ENCODE measurements at places on chromosomes 2 and 18.

DNA sequence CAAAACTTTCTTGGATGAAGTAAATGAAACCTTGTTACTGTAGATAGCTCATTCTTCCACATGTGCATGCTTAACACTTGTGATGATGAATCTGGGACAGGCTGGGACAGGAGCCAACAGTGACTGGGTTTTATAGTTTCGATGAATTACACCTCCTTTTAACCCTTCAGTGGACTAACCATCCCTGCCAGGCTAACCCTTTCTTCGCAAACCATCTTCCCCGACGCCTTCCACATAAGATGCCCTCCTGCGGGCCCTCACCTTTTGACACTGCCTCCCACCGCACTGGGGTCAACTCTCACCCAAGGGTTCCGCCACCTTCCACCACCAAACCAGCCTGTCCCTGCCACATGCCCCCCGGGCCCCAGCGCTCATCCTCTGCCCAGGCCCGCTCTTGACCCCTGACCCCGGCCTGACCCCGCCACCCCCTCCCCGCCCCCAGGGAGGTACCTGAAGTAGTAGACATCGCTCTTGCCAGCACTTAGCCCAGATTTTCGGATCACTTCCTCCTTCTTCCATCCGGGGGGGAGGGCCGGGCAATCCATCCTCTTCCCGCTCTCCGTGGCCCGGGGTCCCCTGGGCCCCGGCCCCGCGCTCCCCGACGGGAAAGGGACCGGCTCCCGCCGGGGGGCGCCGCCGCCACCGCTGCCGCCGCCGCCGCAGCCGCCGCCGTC, 764 bp downstream of the MBD2 start:
- DNase-seq, result peak; percentile 20

DNA sequence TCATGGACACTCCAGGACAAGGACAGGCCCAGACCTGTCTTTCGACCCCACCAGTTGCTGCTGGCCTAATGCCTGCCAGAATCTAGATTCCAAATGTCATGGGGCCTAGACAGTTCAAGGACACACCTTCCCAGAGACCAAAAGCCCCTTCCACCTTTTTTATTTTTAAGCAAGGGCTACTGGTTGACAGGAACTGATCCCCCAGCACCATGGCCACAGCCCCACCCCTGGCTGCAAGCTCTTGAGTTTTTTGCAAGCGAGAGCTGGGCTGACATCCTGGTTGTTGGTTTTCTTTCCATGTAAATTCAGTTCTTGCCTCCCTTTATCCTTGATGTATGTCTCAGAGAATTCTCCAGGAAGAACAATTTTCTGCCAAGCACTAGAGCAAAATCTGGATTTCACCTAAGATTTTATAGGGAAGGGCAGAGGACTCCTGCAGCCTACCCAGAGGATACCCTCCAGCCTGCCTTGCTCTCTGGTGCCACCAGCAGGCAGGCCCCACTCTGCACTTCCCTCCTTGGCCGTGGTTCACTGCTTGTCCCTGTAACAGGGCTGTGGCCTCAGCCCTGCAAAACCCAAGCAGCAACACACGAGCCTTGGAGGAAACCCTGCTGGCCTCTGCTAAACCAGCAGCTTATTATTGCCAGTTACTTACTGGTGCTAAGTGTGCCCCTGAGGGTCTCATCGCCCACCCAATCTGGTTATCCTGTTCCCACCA, 97.7 kb downstream of the TWIST2 start:
- no peak for DNase-seq

- no peak for DNase-seq
Measured at GRCh38 chr2:48444404-48444803, 85.5 kb upstream of the STON1 start.

GRCh38 chr2:209389171-209389618, 34.7 kb upstream of the MAP2 start:
- no peak for DNase-seq

- peak; percentile 41 for DNase-seq
Measured at GRCh38 chr18:35289727-35290093, 319 bp downstream of the ZSCAN30 start.

GRCh38 chr2:155310589-155310988, 612.1 kb downstream of the KCNJ3 start:
- no peak for DNase-seq

DNA sequence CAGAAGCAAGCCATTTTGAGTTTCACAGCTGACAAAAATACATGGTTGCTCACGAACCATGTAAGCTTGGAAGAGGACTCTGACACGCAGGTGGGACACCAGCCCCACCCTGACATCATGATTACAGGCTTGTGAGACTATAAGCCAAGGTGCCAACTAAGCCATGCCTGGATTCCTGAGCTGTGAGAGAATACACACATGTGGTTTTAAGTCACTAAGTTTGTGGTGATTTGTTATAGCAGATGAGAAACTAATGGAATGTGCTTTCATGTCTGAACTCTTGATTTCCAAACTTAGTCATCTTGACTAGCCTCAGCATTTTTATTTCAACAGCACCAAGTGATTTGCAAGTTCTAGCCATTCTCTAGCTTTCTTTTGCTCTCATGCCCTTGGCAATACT, 676.1 kb upstream of the CELF4 start:
- no peak for DNase-seq

GRCh38 chr2:101267671-101268656, 15.3 kb downstream of the CNOT11 start:
- no peak for DNase-seq

DNA sequence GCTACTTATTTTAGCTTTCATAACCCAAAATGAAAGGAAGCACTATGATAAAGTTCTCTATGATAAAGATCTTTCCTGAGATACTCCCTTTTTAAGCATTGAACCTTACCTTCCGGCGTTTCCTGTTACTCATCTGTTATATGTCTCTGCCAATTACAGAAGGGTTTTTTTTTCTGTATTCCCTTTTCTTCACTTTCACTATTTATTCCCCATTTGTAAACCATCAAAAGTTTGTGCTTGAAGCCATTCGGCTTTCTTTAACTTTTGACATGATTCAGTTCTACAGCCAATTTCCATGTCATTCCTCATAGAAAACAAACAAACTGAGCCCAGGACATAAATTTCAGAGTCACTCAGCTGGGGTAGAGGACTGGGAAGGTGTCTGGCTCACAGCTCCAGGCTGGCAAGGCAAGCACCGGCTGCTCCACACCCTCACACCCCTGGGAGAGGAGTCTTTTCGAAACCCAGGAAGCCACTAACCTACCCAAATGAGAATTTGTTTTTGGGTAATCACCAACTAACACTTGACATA, 429.4 kb upstream of the TRIB2 start:
- DNase-seq, result no peak

DNA sequence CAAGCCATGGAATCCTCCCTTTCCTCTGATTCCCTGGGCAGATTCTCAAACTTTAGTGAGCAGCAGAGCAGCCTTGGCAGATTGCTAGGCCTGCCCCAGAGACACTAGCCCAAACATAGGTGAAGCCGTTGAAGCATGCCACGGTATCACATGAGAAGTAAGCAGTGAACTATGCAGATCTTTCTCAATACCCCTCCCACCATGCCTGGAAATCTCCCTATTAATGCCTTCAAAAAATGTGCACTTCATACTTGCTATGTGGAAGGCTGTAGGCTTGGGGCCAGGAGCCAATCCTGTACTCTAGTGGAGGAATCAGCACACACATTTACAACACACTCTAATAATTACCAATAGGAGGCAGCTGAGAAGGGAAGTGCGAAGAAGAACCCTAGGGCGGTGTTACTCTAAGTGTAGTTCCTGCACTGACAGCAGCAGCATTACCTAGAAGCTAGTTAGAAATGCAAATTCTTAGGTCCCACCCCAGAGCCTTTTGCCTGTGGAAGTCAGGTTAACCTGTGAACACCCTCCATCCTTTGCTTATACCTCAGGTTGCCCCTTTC, 305.1 kb upstream of the SPRED2 start:
- DNase-seq, result no peak

GRCh38 chr18:58186258-58186948, 142.4 kb downstream of the NEDD4L start:
- no peak for DNase-seq

DNA sequence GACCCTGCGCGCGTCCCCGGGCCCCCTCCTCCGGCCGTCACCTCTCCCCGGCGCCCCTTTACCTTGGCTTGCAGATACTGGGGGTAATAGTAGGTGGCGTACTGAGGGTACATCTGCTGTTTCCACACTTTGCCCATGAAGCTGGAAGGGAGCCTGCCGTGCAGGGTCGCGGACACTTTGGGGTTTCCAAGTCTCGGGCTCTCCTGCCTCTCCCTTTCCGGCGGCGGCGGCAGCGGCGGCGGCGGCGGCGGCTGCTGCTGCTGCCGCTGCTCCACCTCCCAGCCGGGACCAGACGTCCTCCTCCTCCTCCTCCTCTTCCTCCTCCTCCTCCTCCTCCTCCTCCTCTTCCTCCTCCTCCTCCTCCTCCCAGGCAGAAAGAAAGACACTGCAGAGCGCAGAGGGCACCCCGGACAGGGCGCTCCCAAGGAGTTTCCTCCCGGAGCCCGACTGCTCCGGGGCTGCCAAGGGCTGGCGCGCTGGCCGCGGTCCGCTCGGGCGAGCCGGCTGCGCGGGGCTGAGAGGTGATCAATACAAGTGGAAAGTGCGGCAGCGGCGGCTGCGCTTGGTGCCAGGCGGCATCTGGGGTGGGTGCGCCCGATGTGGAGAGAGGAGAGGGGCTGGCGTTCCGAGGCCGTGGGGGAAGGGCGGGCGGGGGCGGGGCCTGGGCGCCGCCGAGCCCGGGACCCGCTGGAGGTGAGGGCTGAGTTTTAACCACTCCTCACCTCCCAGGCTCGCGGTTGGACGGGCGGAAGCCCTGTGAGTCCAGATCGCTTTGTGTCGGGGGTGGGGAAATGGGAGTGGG, at the start of gene RBMS1:
TSS of gene RBMS1 (minus strand) at position 581 of the 802 bp plus-strand sequence. CDS start at position 137, 444 bp downstream.
- no peak for DNase-seq

DNA sequence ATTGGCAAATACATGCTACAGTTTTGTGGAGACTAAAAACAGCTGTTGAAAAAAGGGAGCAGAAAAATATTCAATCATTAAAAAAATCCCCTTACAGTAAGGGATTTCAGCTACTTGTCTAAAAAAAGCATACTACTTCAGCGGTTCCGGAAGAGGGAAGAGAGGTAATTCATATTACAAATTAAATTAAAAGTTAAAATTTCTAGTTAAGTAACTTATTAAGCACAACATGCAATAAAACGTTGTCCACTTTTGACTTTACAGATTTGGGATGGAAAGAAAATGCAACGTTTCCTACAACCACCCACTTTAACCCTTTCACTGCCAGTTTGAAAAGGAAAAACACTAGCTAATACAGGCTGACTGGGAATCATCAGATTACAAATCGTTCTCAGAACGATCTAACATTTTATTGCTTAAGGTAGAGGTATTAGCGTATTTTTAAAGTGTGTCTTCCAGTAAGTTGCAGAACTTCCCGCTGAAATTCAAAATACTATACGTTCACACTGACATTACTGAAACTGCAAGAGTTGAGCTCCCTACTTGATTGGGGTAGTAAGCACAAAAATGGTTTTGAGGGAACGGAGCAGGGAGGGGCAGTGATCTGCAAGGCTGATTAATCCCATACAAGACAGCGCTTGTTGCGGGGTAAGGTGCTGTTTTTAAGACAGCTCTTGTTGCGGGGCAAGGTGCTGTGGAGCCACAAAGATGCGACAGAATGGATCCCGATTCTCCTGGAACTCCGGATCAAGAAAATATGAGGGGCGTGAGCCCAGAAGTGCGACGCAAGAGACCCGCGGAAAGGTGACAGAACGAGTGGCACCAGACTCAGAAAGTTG, 743 bp downstream of the HADHA start:
- no peak for DNase-seq
